Activated naive CD8-positive, alpha-beta T cell treated with anti-CD3 and anti-CD28 coated beads, Interleukin-2, amount 50 U/mL, for 16 hours (primary cell): ENCODE measurements at places on chromosomes 2 and 18.

DNA sequence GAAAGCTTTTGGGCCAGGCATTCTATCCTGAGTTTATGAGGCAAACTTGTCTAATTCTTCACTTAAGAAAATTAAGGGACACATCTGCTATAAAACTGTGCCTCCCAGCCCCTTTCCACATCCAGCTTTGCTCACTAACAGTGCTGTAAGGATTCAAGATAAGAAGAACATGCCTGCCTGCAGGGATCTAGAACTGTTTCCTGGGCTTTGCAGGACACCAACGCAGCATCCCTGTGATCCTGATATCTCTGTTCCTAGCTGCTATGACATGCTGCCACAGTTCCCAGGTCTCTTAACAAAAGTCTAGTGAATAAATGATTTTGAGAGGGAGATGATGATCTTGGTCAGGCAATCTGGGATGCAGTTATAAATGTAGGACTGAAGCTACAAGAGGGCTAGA is 12.4 kb downstream of the B4GALT6 start:
- DNase-seq, result no peak

DNA sequence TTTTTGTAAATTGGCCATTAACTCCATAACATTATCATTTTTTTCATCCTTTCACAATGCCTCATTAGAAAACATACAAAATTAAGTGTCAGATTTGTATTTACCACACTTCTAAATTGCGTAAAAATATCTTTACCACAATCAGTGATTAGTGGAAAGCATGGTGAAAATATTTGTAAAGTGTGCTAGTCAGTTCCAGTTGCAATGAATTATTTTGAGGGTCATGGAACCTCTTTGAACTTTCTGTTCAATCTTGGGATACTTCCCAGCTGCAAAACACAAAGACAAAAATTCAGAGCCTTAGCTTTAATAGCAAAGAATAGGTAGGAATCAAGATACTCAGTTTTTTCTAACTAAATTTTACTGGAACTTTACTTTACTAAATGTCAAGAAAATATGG is 4.0 kb upstream of the COL3A1 start:
- no peak for DNase-seq

DNA sequence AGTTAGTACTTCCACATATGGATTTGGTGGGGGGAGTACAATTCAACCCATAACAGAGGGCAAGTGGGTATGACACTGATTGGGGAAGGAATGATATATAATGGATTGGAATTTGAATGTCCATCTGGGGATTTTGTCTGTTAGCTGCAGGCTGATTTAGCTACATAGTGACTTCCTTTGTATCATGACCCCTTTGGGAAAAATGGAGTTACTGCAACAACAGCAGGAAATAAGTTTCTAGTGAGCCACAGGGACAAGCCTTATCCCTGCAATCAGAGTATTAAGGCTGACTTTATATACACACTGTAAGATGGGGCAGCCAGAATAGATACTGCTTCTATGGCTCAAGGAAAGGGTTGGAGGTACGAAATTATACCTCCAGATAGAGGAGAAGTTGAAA is 404.4 kb upstream of the MEIS1 start:
- no peak for DNase-seq

- no peak for DNase-seq
These were observed 177.9 kb downstream of the DNAH6 start for GRCh38 chr2:84694088-84694622.

GRCh38 chr2:128589681-128590080 is 271.0 kb upstream of the HS6ST1 start:
- DNase-seq, result no peak

GRCh38 chr18:28095041-28095440 is 81.9 kb downstream of the CDH2 start:
- DNase-seq, result no peak

- DNase-seq, result no peak
These were observed at the start of gene OSR1 for GRCh38 chr2:19358242-19359020. Gene OSR1 (minus strand): TSS chr2:19358623. CDS start chr2:19353805, 4,818 bp downstream.

- DNase-seq, result no peak
These were observed 383.9 kb downstream of the ARHGAP15 start for GRCh38 chr2:143513081-143513480.

DNA sequence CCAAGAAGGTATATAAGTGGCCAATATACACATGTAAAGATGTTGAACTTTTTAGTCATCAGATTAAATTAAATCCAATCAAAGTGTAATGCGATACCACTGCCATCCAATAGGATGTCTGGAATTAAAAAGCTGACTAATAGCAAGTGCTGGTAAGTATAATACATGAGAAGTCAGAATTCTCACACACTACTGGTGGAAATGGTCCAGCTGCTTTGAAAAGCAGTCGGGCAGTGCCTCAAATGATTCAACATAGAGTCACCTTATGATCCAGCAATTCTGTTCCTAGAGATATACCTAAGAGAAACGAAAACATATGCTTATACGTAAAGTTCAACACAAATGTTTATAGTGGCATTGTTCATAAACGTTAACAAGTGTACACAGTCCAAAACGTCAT is 124.1 kb upstream of the MYT1L start:
- DNase-seq, result no peak

DNA sequence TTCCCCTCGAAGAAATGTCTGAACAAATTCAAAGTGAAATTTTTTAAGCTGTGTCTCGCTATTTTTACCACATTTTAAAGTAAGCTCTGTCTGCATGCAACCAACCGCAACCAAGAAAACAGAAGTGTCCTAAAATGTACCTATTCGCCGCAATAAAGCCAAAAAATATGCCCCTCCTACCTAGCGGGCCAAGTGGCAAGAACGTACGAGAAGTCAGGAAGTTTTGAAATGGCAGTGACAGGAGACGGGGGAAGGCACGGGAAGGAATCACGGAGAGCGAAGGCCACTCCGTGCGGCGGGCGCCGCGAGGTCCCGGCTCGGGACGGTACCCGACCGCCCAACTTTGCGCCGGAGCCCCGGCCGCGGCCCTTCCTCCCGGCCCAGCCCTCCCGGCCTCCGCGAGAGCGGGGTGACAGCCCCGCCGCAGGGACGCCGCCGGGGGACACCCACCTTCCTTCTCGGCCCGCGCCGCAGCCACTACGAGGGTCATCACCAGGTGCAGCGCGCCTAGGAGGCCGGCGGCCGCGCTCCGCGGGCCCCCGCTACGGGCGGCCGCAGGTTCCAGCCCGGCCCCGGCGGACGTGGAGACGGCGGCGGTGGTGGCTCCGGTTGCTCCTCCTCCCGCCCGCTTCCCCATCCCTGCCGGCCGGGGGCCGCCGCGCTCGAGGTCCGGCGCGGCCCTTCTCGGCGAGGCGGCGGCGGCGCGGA is 568 bp downstream of the TMEM131 start:
- peak; percentile 6 for DNase-seq
